ENCODE measurements at places on chromosomes 2 and 18. TPM values are rescaled to one million over a fixed set of nuclear protein-coding genes. Genes with fewer than 3 reads are reported as not detected.

The CD8A gene
- total RNA-seq, result 67.8 TPM

The SCN1A gene
- not detected for total RNA-seq

The ARHGAP25 gene
- total RNA-seq, result 170 TPM

The PRKCE gene
- 30.1 TPM for total RNA-seq

The INO80D gene
- 36.0 TPM for total RNA-seq

The GAL3ST2 gene
- 0.83 TPM for total RNA-seq

The LRP1B gene
- not detected for total RNA-seq

The ANKZF1 gene
- 82.5 TPM for total RNA-seq

The RAB17 gene
- not detected for total RNA-seq

The NT5C1B gene
- total RNA-seq, result not detected

The CRYBA2 gene
- total RNA-seq, result not detected

The OXER1 gene
- not detected for total RNA-seq

The NEURL3 gene
- 0.64 TPM for total RNA-seq

The CMPK2 gene
- 5.7 TPM for total RNA-seq

The REG3A gene
- not detected for total RNA-seq

The CFAP65 gene
- total RNA-seq, result not detected

The PLB1 gene
- total RNA-seq, result 0.88 TPM

The VAMP8 gene
- 160 TPM for total RNA-seq

The EVX2 gene
- total RNA-seq, result not detected

The PCARE gene
- not detected for total RNA-seq

The BCL2 gene
- 84.7 TPM for total RNA-seq

The MPP4 gene
- total RNA-seq, result not detected

The DAPL1 gene
- not detected for total RNA-seq

The C2orf72 gene
- total RNA-seq, result 0.36 TPM

The DLX1 gene
- total RNA-seq, result not detected

The ATP6V1B1 gene
- total RNA-seq, result 7.2 TPM

The POU3F3 gene
- not detected for total RNA-seq

The DARS1 gene
- total RNA-seq, result 113 TPM

The ALPG gene
- total RNA-seq, result not detected

The DSG4 gene
- total RNA-seq, result not detected

The ACMSD gene
- not detected for total RNA-seq

The ADAM23 gene
- total RNA-seq, result not detected

The CHRNG gene
- total RNA-seq, result not detected

The DES gene
- not detected for total RNA-seq

The MBOAT2 gene
- total RNA-seq, result 2.7 TPM

Data from natural killer cell treated with Interleukin-12 subunit alpha and Interleukin-12 subunit beta and Interleukin-15 and Interleukin-18, amount 100 ng/mL, for 72 hours (primary cell).